ENCODE measurements at places on chromosomes 4 and X. TPM values are rescaled to one million over a fixed set of nuclear protein-coding genes. Genes with fewer than 3 reads are reported as not detected.
A peak's percentile ranks its signal among the peaks of the same experiment; 100 is the strongest.

The CCNB3 gene
- total RNA-seq = 0.90 TPM

The EGFL6 gene
- 0.58 TPM for total RNA-seq

The SPATA4 gene
- not detected for total RNA-seq

The CXCR3 gene
- 31.1 TPM for total RNA-seq

- peaks cover 3% of the 10 kb centered on the region for H3K4me1 ChIP-seq
- H3K27me3 ChIP-seq = no peaks in the 10 kb centered on the region
- no peak overlapping the region for H3K4me3 ChIP-seq
- DNase-seq = peak; percentile 0
Measured at GRCh38 chr4:4424499-4425115, 37.7 kb downstream of the NSG1 start.

DNA sequence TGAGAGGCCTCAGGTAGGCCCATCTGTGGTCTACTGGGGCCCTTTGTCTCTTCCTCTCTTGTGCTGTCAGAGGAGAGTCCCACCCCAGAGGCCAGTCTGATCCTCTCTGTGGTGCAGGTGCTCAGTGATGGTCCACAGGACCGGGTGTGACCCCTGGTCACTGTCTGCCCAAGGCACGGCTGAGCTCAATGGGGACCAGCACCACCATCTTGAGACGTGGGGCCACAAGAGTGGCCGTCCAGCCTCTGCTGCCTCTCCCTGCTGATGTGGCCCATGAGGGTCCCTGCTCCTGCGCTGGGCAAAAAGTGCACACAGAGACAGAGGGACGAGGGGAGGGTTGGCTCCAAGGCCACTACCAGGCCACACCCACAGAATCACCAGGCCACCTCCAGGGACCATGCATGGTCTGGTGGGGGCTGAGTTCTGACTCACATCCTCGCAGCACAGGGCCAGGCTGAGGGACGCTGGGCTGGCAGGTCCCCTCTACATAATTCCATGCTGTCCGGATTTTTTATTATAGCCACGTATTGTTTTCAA is 88.3 kb downstream of the FAM53A start:
- H3K4me1 ChIP-seq = no peaks in the 10 kb centered on the region
- H3K27ac ChIP-seq = no peak overlapping the region
- H3K27me3 ChIP-seq = peaks cover 4% of the 10 kb centered on the region
- no peak overlapping the region for H3K4me3 ChIP-seq

- DNase-seq = no peak
- H3K27ac ChIP-seq = no peak within 1 kb of the TSS
- H3K27me3 ChIP-seq = peaks cover 4% of the 10 kb centered on the region
- H3K4me3 ChIP-seq = no peak within 1 kb of the TSS
- no peaks in the 10 kb centered on the region for H3K36me3 ChIP-seq
Measured at GRCh38 chr4:624705-625590, at the start of gene PDE6B. PDE6B (plus strand) TSS chr4:625573; CDS start chr4:625627, 54 bp downstream.

GRCh38 chr4:119984996-119985395 is 81.7 kb downstream of the MAD2L1 start:
- H3K4me3 ChIP-seq = no peak overlapping the region
- H3K36me3 ChIP-seq = no peaks in the 10 kb centered on the region
- no peaks in the 10 kb centered on the region for H3K4me1 ChIP-seq
- H3K27ac ChIP-seq = no peak overlapping the region
- DNase-seq = no peak
- H3K27me3 ChIP-seq = no peaks in the 10 kb centered on the region

Data from activated CD4-positive, alpha-beta memory T cell treated with anti-CD3 and anti-CD28 coated beads for 36 hours (primary cell).